ENCODE measurements at places on chromosomes 4 and X.

DNA sequence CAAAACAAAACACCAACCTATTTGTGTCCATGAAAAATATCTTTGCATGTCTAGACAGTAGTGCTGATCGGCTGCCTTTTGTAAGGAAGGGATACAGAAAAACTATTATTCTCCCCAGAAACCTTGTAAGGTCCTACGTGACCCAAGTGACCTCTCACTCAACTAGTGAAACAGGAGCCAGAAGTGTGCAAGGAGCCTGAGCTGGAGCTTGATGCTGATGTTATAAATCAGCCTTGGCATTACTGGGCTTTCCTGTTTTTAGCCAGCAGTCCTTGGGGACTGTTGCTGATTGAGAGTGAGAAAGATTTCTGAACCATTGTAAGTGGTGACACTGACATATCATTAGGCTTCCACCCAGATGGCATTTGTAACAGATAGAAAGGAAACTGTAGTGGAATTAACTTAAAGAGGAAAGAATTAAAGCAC is 100.8 kb upstream of the LIMCH1 start:
- no peak for DNase-seq

GRCh38 chr4:74549936-74550335 is 105.0 kb downstream of the AREG start:
- DNase-seq: no peak

- no peak for DNase-seq
These were observed 221.3 kb downstream of the PPP3CA start for GRCh38 chr4:101126059-101126458.

- DNase-seq: peak; percentile 8
These were observed 183.2 kb downstream of the FBXW7 start for GRCh38 chr4:152352622-152353116.

- DNase-seq: no peak
These were observed 1295.8 kb upstream of the AGA start for GRCh38 chr4:178738026-178738425.

DNA sequence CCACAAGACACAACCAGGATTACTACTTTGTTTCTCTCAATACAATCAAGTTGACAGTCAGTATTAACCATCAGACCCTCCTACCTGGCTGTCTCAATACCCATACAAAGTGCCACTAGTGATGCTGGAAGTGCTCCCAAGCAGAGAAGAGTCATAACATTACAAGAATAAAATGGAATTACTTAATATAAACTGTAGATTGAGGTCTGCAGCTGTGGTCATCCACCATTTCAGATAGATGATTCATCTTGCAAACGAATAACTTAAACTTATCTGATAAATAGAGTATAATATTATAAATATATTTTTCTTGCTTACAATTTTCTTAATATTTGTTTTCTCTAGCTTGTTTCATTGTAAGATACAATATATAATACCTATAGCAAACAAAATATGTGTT is 1034.2 kb upstream of the PCDH10 start:
- no peak for DNase-seq

DNA sequence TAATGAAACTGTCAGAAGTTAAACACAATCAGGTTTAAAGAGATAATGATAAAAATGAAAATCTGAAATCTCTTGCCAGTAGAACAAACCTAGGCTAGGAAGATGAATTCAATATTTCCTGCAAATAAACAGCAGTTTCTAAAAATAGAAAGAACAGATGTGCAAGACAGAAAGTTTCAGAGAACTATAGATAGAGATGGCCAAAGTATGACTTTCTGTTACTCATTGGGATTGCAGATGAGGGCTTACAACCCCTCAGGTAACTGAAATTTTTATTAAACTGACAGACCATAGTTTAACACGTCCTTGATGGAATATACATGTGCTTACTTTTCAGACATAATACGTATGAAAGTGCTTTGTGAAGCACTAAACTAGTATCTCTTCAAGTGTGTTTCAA is 82.3 kb upstream of the PPARGC1A start:
- DNase-seq: peak; percentile 24

DNA sequence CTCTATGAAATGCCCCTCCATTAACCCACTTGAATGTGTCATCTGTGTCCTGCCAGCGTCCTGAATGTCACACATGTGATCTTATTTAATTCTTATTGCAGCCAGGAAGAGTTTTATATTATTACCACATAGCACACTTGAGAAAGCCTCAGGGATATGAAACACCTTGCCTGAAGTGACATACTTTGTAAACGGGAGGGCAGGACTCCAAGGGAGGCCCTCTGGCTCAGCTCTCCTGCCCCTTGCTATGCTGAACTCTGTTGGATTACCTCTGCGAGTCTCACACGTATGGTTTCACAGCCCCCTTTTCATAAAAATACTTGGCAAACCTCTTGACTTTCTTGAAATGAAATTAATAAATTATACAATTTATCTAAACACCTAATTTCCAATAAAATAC is 11.1 kb upstream of the ZCCHC4 start:
- no peak for DNase-seq

GRCh38 chrX:34915463-34916225 is 27.0 kb upstream of the FAM47B start:
- DNase-seq: no peak

- DNase-seq: no peak
These were observed 117.8 kb downstream of the SCD5 start for GRCh38 chr4:82680834-82681233.

- no peak for DNase-seq
These were observed 662.2 kb upstream of the BOD1L1 start for GRCh38 chr4:14289708-14290107.

- DNase-seq: no peak
These were observed 2.4 kb upstream of the ZFP92 start for GRCh38 chrX:153408871-153409351.

Data from OCI-LY7 (cell line).